ENCODE measurements at places on chromosomes 3 and 15.

GRCh38 chr15:94457661-94458060, 226.3 kb downstream of the MCTP2 start:
- no peak for DNase-seq

GRCh38 chr3:35789042-35789831, 149.9 kb downstream of the ARPP21 start:
- no peak for DNase-seq

DNA sequence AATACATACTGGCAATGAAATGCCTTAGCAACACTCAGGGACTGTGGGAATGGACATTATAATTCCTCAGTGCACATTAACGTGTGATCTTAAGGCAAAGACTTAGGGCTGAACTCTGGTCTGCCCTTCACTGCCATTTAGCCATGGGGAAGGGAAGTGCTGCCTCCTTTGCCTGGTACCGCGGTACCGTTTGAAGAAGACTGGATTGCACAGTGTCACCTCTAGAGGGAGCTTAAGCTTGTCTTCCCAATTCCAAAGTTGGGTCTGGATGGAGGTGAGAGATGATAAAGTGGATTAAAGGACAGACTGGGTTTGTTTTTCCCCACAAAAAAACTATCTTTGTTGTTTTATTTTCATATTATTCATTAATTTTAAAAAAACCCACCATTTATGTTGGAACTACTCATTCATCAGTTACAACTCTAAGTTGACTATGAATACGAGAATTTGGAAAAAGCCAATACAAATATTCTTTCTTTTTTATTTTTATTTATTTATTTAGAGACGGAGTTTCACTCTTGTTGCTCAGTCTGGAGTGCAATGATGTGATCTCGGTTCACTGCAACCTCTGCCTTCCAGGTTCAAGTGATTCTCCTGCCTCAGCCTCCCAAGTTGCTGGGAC, 60.0 kb upstream of the SYN2 start:
- DNase-seq, result no peak

DNA sequence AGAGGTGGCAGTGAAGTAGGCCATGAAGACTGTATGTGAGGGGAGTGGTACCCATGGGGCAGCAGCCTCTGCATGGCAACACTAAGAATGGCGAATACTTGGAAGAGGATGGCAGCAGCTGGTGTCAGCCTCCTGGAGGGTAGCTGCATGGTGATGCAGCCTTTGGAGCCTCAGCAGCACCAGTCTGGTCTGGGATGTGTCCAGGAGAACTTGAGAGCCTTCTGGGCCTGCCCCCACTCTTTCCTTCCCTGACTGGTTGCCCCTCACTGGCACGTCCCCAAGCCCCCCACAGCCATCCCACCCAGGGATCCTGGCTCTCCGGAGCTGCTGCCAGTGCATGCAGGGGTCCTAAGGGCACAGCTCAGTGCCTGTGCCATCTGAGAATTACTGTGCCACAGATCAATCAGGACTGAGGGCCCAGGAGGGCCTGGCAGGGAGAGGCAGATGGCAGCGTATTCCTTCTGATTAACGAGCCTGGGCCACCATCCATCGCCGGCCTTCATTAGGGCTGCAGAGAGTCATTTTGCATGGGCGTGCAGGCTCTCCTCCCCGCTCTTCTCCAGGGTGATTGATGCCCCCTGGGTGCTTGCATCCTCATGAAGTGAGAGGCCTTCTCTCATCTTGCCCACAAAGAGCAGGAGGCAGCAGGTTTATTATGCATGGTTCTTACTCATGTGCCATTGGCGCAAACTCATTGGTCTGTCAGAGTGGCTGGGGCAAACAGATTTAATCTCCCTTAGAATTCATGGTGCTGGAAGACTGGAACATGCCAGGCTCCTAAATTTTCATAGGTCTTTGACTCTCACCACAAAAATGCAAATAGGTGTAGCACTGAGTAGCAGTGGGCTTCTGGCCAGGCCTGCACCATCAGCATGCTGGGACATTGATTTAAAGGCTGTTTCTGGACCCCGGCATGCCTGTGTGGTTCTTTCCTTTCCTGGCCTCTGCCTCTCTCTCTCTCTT, 116.8 kb downstream of the EPHB1 start:
- no peak for DNase-seq

DNA sequence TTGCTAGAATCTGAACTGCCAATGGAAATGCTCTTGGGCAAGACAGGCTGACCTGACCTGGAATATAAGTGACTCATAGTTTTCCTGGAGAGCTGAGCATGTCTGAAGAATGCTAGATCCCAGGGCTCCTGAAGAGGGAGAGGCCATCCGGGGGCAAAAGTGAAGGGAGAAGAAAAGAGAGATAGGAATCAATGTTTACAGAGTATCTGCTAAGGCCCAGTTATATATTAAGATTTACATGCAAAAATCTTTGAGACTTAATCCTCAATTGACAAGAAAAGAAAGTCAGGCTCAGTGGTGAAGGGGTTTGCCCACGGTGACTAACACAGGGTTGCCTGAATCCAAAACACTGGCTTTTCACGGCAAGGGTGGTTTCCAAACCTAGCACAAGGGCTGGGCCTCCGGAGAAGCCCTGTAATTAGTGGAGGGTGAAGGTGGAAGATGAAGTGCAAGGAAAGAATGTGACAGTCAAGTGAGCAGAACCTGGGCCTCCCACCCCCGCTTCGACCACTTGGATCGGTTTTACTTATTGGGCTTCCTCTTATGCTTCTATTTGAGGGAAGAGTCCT, 91.7 kb upstream of the FGF12 start:
- no peak for DNase-seq

- no peak for DNase-seq
Measured at GRCh38 chr15:38520035-38520434, 44.6 kb downstream of the RASGRP1 start.

GRCh38 chr3:44045476-44046275, 196.0 kb upstream of the TOPAZ1 start:
- no peak for DNase-seq

DNA sequence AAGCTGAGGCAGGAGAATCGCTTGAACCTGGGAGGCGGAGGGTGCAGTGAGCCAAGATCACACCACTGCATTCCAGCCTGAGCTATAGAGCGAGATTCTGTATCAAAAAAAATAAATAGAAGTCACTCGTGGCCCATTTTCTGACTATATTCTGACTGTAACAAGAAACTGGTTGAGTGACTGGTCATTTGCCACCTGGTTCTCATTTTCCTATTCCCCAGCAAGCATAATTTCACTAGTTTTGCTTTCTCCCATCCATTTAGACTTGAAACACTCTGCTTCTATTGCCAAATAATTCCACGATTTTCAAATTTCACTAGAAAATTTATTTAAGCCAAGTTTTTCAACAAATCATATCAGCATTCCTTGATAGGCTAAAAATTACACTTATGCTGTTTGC, 40.7 kb downstream of the C3orf70 start:
- DNase-seq, result no peak

DNA sequence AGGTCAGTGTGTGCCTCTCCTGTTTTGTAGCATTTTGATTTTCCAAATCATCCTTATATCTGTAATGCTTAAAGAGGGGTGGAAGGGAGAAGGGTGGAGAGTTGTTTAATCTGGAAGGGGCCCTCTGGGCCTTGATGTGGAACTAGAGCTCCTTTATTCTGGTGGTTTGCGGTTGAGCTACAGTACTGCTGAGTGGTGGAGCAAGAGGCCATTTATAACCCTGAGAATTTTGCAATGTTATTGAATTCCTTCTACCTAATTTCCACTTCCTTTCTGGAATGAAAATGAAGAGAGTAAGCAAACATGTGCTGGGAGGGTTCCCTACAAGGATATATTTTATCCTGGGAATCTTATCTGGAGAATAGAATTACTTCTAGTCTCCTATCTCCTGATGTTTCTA, 35.3 kb upstream of the TUBGCP5 start:
- no peak for DNase-seq

GRCh38 chr15:78182336-78182700, 33.2 kb downstream of the IDH3A start:
- no peak for DNase-seq

DNA sequence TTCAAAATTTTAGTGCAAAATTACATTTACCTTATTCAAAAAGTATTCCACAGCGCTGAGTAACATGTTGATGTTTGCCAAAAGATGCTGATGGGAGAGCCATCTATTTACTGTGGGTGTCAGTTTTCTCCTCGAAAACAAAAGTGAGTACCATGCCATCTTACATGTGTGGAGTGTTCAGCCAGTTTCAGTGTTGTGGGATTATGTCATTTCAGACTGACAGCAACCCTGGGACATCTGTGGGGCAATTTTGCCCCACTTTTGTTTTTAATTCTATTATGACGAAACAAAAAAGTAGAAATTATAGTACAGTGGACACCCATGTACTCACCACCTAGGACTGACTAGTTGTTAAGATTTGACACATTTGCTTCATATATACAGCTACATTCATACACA, 19.6 kb downstream of the SLCO3A1 start:
- no peak for DNase-seq

Measured in activated naive CD8-positive, alpha-beta T cell treated with anti-CD3 and anti-CD28 coated beads, Interleukin-2, amount 50 U/mL, for 16 hours (primary cell).